ACHN (cell line): ENCODE measurements at places on chromosomes 16 and 17.

DNA sequence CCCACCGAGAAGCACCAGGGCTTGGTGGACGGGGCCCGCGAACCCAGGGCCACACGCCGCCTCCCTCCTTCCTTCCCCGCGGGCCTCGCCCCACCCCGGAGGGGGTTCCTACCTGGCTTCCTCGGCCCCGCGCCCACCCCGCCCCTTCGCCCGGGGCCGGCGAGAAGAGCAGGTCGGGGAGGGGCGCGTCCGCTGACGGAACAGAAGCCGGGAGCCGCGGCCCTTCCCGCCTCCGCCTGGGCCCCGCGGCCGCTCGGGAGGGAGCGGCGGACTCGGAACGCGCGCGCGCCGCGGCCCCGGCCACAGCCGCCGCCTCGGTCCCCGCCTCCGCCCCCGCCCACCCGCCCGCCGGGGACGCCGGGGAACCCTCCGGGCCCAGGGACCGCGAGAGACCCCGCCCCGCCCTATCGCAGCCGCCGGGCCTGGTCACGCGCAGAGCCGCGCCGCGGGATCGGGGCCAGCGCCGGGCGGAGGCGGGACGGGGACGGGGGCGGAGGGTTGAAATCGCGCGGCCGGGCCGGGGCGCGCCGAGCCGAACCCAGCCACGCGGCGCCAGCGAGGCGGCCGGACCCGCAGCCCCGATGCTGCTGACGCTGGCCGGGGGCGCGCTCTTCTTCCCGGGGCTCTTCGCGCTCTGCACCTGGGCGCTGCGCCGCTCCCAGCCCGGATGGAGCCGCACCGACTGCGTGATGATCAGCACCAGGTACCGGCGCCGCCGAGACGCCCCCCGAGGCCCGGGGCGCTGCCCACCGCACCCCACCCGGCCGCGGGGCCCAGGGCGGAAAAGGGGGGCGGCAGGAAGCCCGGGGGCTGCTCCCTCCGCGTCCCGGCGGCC is at the start of gene TLCD3A:
Gene TLCD3A (plus strand): TSS at position 530 of the 835 bp plus-strand sequence. CDS start 52 bp downstream, at position 582.
- peak; percentile 75 for DNase-seq

- DNase-seq: peak; percentile 95
Measured at GRCh38 chr17:62093188-62094155, 28.4 kb upstream of the MED13 start.

DNA sequence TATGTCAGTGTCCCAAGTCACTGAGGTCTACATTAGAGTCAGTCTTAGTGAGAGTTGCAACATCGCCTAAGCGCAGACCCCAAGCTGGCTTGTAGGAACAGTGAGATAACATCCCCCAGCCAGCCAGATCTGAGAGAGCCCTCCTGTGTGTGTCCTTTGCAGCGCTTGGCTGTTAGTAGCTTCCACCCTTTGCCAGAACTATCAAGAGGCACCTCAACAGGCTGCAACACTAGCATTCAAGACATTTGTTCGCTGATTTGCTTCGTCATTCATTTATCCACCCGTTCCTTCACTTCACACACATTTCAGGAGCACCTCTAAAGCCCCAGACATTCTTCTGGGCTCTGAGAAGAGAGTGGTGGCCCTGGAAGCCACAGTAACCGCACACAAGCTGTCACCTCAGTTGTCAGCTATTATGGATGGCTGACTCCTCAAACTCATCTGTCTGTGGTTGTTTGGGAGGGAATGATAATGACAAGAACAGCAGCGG is 289.6 kb downstream of the WWOX start:
- no peak for DNase-seq

DNA sequence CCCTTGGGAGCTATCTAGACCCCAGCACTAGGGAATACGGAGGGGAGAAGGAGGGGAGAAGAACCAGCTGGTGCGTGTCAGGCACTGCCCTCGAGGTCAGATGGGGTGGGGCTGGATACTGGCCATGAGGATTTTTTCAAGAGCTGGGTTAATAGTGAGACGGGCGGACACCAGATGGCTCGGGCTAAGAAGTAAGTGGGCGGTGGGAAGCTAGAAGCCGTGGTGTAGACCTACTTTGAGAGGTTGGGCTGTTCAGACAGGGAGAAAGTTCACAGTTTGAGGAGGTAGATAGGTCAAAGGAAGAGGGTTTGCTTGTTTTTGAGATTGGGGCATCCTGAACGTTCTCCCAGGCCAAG is 303.8 kb downstream of the SEC14L1 start:
- DNase-seq: no peak
